ENCODE measurements at places on chromosomes 3 and 15.

- no peak for DNase-seq
Measured at GRCh38 chr3:124976383-124976782, 41.8 kb upstream of the MUC13 start.

- DNase-seq = no peak
Measured at GRCh38 chr3:114060906-114061655, 4.5 kb downstream of the QTRT2 start.

DNA sequence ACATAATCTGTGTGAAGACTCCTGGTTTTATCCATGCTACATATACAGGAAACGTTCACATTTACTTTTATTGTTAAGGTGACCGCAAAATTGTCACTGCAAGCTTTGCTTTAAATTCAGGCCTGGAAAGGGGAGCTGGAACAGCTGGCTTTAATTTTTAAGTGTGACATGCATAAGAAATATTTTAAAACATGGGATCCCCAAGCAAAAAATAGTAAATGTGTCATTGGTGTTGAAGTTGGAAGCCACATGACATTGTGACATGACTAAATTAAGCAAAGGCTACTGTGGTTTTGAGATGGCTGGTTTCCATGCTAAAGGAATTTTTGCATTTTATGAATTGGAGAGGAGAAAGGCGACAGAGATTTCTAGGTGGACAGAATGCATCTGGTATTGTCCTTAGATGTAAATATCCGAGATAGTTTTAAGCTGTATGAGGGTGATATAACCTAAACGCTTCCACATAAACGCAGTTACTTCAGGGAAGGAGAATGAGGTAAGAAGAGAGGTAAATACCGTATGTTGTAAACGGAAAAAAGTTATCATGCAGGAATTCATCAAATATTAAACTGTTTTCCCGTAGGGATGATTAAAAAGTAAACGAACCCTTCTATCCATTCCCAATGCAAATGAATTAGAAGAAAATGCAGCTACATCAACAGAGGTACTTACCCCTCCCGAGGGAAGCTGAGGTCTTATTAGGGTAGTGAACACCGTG is 927 bp upstream of the FYTTD1 start:
- DNase-seq = no peak

DNA sequence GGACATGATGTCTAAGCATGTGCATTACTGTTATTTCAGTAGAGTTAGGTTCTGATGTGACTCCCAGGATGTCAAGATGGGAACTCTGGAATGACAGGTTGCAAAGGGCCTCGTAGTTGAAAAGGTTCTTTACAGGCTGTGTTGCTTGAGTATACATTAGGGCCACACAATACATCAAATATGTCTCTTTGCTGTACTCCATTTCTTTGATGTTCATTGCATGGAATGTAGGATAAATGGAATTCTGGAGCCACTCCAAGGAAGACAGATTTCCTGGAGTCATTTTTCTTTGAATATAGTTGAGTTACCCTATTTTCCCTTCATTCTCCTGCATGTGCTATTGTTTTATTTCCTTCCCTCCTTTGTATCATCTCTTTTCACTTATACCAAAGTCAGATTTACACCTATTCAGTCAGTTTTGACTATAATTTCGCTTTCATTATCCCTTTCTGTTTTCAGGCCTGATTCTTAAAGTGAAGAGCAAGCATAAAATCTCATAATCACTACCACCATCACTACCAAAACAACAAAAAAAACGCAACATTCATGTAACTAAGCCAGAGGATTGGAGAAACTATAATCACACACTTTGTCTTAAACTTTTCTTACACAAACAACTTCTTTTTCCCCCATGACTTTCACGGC is 61.2 kb upstream of the PTX3 start:
- DNase-seq = no peak

DNA sequence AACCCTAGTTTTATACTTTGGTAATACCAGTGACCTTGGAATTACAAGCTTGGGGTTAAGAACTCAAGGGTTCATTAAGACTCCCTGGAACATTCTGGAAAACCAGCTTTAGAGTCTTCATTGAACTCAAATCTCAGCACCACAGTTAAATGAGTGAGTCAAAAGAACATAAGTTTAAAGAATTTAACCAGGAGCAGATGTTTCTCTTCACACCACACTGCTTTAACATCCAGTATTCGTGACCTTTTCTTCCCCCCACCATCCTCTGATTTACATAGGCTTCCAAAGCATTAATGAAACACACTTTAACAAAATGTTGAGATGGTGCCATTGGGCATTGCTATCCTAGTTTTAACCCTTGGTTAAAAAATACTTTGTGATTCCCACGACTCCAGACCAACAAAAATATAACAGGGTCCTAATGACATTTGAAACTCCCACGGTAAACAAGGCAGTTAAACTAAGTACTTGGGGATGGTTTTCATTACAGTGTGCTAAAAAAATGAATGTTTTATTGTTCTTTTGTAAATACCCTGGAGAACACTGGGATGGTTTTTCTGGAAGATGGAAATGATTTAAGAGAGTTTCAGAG is 123.9 kb downstream of the OXNAD1 start:
- no peak for DNase-seq

DNA sequence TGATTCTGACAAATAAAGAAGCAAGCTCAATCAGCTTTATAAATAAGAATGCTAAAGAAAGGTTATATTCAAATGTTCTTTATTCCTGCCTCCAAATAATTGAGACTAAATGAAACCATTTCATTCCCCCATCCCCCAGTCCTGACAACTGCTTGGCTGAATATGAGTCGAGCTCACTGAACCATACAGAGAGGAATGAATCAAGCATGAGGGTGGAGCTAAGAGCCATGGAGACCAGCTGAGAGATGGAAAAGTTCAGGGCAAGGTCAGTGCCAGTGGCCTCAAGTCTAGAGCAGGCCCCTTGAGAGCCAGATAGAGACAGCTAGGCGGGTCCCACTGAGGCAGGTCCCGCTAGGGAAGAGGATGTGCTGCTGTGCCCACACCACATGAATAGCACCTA is 188.7 kb upstream of the EIF1B start:
- no peak for DNase-seq

- DNase-seq = no peak
Measured at GRCh38 chr15:77513226-77513625, 92.5 kb downstream of the HMG20A start.

DNA sequence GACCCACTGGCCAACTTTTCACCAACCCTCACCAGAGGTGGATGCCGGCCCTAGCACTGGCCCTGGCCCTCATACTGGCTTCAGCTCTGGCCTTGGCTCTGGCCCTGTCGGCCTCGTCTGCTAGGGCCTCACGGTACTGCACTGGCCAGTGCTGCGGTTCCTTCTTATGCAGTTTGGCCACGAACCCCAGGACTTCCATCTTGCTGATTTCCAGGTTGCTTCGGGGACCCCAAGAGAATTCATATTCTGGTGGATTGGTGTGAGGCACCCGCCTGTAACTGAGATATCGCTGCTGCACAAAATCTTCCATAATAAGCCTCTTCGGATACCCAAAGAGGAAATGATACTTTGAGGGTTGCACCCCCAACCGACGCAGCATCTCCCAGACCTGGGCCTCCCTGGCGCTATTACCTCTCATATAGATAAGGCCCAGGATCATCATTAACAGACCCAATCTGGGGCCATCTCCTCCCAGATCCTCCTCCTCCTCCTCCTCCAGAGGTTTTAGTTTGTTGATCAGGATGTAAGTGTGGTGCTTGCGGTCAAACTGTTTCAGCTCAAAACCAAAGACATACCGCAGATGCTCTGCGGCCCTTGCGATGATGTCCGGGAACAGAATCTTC is 883 bp downstream of the MAGEF1 start:
- DNase-seq = no peak

GRCh38 chr3:17050506-17050905 is 165.8 kb downstream of the PLCL2 start:
- DNase-seq = no peak

DNA sequence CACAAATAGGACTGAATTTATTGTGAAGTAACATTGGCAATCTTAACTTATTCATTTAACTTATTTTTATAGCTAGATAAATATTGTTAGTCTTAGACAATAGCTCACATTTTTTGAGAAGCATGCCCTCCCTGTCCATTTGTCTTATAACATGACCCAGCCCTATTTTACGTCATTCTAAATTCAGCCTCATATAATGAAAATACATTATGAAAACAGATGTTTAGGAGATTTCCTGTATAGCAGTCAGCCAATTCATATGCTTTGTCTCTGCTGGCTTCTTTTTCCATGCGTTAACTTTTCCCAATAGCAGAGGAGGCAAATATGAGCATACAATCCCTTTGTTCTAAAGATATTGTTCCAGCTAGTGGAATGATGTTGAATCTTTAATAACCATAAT is 29.3 kb downstream of the CD200 start:
- no peak for DNase-seq

GRCh38 chr3:22792533-22792932 is 410.6 kb upstream of the UBE2E2 start:
- DNase-seq = no peak

Measured in NCI-H1092 (cell line).